ENCODE measurements at places on chromosomes 16 and 17.
A peak's percentile ranks its signal among the peaks of the same experiment; 100 is the strongest.

- no peaks in the 10 kb centered on the region for H3K27me3 ChIP-seq
- H3K36me3 ChIP-seq, result no peaks in the 10 kb centered on the region
- no peak for DNase-seq
- no peak overlapping the region for H3K27ac ChIP-seq
- no peaks in the 10 kb centered on the region for H3K4me1 ChIP-seq
- H3K4me3 ChIP-seq, result no peak overlapping the region
These were observed 199.0 kb downstream of the MSI2 start for GRCh38 chr17:57455063-57455914.

GRCh38 chr17:30234964-30235363 is 533 bp downstream of the SLC6A4 start:
- H3K36me3 ChIP-seq, result no peaks in the 10 kb centered on the region
- H3K27ac ChIP-seq, result no peak overlapping the region
- peak overlapping the region; percentile 40 for H3K4me3 ChIP-seq
- H3K4me1 ChIP-seq, result no peaks in the 10 kb centered on the region
- peaks cover 10% of the 10 kb centered on the region for H3K27me3 ChIP-seq

GRCh38 chr16:75114946-75115825 is 1.4 kb downstream of the LDHD start:
- no peak overlapping the region for H3K27ac ChIP-seq
- H3K27me3 ChIP-seq, result no peaks in the 10 kb centered on the region
- DNase-seq, result no peak
- no peaks in the 10 kb centered on the region for H3K36me3 ChIP-seq

DNA sequence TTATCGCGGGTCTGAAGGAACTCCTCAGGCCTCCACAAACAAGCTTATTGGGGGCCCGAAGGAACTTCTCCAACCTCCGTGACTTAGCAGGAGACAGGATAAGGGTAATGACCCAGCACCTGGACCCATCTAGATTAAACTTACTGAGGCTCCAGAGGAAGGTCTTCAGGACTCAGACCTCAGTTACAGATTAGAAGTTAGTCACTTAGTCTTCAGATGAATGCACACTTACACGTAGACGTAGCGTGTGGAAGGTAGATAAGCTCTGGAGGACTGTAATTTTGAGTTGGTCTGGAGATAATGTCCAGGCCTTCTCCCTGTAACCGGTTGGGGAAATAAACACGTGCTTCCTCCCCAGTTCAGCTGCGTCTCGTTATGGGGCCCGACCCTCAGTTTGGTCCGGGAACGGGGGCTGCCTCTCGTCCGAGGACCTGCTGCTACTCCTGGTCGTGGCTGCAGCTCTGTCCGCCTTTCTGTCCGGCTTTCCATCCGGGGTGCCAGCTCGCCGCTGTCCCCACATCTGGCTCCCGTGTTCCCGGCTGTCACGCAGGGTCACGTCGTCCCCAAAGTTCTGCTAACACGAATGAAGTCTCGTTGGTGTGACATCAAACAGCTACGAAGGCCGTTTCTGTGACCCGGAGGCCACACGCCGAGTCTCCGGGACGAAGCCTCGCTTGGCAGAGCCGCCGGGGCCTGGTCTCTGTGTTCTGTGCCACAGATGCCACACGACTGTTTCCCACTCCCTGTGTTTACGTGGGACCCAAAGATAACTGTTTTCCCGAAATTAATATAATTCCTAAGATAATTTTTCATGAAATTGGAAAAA is 11.8 kb upstream of the SECTM1 start:
- no peak overlapping the region for H3K27ac ChIP-seq
- no peaks in the 10 kb centered on the region for H3K36me3 ChIP-seq
- H3K4me1 ChIP-seq, result no peaks in the 10 kb centered on the region
- H3K4me3 ChIP-seq, result no peak overlapping the region

Measured in breast epithelium (tissue), 4 donors.